ENCODE measurements at places on chromosomes 6 and 20.

DNA sequence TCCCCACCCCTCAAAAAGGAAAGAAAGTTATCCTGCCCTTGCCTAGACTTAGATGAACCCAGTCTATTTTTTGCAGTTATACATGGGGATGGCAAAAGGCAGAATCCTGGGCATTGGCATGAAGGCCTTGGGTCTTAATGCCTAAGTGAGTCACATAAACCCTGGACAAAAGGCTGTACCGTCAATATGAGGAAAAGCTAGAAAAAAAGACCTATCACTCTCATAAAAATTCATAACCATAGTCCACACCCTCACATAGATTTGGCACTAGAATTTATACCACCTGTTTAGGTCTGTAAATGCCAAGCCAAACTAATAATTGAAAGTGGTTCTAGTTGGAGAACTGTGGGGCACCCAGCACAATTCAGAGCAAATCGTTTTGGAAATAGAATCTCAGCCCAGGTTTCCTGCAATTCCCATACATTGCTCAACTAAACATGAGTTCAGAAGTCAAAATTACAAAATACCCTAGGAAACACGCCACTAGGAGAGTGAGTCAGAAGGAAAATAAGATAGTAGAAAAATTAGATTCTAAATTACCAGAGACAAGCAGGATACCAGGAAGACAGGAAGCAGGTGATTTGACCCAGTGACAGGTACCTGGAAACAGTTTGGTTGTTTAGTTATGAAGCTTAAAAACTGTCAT lies 70.4 kb upstream of the FUCA2 start:
- no peak for DNase-seq

GRCh38 chr6:23180504-23181293 lies 611.3 kb downstream of the HDGFL1 start:
- no peak for DNase-seq

DNA sequence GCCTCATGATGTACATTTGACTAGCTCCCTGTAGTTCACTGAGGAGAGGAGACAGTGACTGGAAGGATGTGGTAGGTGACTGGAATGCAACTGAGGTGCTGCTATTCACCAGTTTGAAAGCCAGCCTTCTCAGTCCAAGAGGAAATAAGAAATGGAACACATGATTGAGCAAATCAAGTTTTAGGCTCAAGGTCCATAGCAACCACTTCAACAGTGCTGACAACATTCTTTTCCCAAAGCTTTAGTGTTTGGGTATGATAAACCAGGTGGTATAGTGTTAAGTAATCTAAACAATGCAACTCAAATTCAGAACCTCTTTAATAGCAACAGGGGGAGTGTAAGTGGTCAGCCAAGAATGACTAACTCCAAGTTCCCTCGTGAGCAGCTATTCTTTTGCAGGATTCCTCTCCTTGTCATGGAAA lies 9.2 kb downstream of the ZHX3 start:
- DNase-seq, result no peak

GRCh38 chr6:87213364-87213763 lies 58.0 kb downstream of the ZNF292 start:
- DNase-seq, result no peak

- DNase-seq, result no peak
Measured at GRCh38 chr20:18971121-18971520, 157.5 kb downstream of the SCP2D1 start.

GRCh38 chr6:193180-193579 lies 99.1 kb upstream of the DUSP22 start:
- DNase-seq, result no peak

DNA sequence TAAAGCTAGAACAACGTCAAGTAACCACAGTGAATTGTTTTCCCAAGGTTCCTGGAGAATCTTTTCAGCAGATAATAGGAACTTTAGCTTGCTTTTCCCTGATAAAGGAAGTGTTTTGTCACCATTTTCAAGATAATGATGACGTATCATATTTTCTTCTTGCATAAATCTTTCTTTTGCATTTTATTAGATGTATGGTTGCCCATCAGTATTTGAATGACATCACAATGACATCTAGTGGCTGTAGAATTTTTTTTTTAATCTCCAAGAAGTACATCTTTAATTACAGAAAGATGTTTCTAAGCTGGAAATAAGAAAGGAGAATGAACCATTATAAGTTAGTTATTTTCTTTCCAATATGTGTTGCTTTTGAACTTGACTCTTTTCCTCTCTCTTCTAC lies 83.0 kb downstream of the CENPW start:
- no peak for DNase-seq

GRCh38 chr6:159440911-159441703 lies 251.9 kb downstream of the SOD2 start:
- DNase-seq, result no peak

DNA sequence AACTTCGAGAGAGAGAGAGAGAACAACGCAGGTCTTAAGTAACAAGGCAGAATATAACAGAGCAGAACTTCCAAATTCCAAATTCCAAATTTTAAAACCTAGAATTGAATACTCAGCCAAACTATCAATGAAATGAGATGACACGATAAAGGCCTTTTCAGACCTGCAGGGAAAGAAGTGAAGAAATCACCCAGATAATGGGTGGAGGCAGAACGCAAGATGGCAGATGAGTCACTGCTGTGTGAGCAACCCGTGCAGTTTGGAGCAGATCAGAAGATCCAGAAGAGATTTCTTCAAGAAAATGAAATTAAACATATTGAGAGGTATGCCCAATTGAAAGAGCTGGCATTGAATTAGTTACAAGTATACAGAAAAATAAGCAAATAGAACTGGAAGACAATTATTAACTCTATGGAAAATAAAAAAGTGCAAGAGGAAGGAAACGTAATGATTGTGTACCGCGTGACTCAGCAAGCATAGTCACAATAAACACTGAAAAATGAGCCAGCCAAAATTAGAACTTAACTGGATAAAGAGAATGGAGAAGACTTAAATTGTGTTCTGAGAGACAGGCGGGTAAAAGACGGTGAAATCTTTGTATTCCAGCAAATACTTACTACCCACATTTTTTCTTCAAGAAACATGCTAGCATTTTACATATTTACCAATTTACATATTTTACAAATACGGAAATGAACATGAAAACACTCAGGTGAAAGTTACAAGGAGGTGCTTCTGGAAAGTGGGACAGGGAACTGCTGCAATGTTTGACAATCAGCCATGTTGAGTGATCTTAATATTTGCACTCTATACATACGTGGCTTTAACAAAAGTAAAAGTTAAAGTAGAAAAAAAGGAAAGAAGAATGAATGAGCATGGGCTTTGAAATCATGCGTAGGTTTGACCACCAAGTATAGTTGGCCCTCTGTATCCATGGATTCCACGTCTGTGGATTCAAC lies 87.9 kb upstream of the CDYL start:
- DNase-seq, result no peak

- no peak for DNase-seq
Measured at GRCh38 chr20:37827605-37828004, 75.3 kb upstream of the VSTM2L start.

DNA sequence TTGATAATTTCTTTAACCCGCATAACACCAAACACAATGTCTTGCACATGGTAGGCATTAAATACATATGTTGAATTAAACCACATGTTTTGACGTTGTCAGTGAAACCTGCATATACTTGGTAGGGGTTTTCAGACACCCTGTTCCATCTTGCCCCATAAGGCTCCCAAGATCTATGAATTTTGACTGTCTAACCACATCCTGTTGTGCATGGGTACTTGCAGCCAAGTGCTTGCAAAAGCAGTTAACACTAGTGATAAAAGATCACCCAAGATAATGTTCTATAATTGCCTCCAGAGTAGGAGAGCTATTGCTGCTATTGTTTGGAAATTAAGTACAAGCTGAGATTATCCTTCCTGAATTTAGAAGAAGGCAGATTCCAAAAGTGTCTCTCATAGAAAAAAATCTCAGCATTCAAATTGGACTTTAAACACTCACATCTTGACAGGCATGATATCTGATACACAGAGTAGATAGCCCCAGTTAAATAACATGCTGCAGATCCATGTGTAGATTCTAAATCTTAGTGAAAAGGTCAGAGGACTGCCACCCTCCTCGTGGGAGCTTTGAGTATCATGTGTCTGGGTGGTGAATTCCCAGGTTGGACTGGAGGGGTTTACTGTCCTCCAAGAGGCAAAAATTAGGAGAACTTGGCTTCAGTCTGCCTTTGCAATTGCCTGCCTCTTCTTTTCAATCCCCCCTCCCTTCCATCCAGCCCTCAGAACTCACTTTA lies 25.8 kb upstream of the CCN6 start:
- DNase-seq, result no peak
